H54 (cell line): ENCODE measurements at places on chromosomes 3 and 15.

DNA sequence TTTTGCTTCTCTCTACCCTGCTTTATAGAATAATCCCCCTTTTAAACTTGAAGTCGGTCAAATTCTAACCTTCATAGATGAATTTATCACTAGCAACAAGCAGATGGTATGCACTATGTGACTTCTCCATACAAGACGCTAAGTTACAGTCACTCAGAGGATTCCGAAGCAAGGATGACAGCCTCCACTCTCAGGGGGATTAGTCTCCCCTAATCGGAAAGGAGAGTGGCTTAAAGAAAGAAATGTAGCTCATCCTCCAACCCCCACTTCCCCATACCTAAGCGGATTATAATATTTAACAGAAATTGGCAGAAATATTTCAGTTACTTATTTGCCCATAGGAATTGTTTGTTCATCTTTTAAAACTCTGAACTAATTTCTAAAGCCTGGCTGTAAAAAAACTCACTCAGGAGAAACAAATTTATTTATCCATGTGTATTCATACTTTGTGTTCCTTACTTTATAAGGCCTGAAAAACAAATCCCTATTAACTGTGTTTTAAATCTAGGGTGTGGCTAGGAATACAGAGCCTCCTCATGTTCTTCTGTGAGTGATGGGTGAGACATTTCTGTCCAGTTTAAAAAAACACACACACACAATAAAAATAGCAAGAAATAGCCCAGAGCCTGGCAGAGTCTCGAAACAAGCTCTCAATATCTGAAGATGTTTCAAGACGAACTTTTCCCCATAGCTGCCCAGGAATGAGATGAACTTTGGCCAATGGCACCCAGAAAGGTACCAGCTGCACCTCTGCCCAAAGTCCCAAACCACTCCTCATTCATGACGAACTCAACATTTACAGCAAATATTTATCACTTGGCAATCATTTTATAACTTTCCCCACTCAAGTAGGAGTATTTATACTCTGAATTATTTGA, 18.7 kb downstream of the SIAH2 start:
- DNase-seq: no peak

DNA sequence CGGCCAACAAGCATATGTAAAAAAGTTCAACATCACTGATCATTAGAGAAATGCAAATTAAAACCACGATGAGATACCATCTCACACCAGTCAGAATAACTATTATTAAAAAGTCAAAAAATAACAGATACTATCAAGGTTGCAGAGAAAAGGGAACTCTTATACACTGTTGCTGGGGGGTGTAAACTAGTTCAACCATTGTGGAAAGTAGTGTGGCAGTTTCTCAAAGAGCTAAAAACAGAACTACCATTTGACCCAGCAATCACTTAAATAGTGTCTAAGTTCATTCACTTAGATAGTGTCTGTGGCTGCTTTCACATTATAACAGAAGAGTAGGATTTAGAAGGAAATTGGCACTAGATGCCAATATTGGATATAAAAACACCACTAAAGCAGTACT, 49.7 kb downstream of the CGGBP1 start:
- DNase-seq: no peak

DNA sequence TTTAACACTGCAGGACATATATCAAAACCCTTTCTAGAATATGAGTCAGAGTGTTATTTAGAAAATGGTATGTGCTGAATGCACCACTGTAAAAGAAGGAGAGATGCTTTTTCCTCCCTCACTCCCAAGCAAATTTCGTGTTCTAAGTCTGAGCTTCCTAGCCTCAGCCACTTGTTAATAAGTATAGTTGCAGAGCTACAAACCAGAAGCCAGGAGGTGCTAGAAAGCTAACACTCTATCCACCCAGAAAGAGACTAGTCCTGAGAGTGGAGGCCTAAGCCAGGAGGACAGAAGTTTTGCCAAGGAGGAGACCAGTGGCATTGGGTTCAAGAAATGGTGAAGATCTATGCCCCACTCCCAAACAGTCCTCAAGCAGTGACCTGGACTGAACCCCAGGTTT, 40.5 kb upstream of the GYG1 start:
- DNase-seq: no peak

GRCh38 chr3:64445109-64445943, 220.1 kb upstream of the PRICKLE2 start:
- DNase-seq: no peak

- DNase-seq: no peak
These were observed 52.9 kb upstream of the WNT7A start for GRCh38 chr3:13932578-13933295.

DNA sequence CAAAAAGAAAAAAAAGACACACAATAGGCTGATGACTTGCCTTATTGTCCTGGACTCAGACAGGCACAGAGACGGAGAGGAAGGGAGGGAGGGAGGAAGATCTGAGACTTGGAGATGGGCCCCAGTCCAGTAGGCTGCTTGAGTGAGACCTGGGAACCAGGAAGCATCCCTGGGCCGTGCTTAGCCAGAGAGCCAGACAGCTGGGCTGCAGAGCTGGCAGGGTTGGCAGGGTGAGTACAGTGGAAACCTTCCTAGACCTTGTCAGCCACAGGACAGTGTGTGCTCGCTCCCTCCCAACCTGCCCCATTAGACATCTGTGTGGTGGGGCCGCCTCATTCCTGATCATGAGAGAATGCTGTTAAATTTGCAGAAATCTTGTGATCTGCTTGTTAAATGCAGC, 107.9 kb upstream of the ALDH1A3 start:
- DNase-seq: no peak

DNA sequence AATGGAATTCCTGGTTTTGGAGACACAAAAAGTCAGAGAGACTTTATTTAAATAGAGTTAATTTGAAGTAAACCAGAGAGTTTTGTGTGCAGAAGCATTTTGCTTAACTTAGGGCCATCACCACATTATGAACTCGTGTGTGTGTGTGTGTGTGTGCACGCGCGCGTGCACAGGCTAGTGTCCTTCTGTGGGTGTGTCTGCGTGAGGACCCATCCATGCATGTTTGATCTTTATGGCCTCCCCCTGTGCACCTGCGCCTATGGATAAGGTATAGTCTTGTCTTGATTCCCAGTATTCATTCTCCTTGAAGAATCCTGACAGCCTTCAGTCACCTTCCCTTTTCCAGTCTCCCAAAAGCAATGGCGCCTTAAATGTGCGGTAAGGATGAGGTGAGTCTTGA, 26.0 kb downstream of the MUC20 start:
- no peak for DNase-seq

DNA sequence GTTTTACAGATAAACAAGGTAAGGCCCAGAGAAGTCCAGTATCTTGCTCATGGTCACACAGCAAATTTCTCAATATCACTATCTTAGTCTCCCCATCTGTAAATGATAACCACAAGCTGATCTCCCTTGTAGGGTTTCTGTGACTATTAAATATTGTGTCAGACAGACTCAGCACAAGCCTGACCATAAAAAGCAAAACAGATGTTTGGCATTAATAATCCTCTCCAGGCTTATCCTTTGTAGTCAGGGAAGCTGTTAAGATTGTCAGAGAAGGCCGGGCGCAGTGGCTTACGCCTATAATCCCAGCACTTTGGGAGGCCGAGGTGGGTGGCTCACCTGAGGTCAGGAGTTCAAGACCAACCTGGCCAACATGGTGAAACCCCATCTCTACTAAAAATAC, 173.2 kb upstream of the PRICKLE2 start:
- no peak for DNase-seq

DNA sequence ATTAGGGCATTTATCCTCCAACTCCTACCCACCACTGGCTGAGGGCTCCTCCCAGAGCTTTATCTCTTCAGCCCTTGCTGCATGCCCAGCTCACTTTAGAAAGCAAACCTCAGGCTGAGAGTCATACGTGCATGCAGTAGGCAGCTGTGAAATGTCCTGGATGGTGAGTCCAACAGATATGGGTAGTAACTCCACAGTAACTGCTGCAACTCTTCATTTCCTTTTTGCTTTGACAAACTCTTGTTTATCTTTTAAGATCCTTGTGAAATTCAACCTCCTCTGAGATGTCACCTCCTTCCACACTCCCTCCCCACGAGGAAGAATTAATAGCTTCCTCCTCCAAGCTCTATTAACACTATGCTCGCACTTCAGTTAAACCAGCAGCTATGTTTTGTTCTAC, 35.9 kb upstream of the CTNNB1 start:
- no peak for DNase-seq

DNA sequence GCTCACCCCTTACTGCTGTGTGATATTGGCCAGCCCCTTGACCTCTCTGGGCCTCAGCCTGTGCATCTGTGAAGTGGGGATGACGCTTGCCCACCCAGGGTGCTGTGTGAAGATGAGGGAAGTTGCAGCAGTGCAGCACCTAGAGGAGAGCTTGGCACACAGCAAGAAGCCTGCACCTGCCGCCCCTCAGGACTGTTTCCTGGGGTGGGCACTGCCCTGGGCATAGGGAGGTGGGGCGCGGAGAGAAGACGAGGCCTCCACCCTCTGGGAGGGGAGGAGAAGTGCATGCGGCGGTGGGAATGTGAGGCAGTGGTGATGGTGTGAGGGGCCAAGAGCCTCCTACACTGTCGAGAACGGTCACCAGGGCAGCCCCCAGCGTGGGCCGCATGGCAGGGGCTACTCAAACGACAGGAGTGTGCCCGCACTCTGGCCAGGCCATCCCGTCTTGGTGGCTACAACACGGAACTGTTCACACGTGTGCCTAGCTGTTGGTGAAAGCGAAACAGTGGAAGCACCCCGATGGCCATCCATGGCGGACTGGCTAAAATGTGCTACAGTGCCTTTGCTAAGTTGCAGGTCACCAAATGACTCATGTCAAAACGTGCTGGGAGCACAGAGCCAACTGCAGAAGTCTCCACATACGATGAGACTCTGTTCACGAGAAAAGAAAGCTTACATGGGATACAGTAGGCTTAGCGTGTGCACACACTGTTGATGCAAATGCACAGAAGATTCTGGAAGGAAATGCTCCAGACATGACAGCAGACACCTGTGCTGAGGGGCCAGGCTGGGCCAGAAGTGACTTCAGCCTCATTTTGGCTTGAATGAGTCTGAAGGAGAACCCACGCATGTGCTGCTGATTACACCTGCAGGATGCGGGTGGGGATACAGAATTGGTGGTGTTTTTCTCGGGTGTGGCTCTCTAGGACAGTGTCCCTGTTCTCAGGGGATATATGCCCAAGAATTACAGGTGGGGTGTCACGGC, 40.4 kb upstream of the IQSEC1 start:
- no peak for DNase-seq

GRCh38 chr3:123790254-123791072, 93.7 kb downstream of the MYLK start:
- DNase-seq: no peak

DNA sequence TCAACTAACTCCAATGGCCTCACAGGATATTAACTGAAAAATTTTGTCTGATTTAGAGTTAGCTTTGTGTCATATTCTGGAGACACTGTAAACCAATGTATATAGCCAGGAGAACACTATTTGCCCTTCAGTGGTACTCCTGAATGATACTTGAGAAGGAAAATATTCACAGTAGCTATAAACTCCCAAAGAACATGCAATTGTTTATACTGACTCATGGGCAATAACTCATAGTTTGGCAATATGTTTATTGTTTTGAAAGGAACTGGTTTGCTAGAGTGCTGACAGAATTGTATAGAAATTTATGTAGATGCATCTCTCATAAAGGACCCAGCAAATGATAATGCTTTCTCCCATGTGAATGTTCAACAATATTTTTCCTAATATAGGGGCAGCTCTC, 537.6 kb downstream of the PLOD2 start:
- DNase-seq: no peak

DNA sequence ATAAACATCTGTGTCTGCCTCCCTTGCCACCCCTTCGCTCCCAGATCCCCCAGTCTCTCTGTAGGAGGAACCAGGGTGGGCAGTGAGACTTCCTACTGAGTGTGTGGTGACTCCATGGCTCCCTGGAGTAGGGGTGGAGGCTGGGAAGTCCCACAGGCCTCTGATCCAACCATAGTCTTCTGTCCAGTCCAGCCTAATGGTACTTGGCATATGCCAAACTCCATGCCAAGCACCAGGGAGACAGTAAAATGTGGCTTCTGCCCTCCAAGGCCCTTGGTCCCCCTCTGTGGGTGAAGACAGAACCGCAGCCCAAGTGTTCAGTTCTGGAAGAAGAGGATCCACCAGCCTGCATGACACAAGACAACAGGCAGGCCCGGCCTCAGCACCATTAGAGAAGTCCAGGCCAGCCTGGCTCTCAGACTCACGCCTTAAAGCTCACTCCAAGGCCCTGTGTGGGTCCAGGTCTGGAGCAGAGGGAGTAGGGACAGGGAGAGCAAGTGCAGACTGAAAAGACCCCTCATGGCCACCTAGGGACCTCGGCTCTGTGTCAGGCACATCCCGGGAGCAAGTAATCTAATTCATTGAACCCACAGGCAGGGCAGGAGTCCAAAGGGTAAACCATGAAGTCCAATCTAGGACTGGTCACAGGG, 112.7 kb downstream of the ETFA start:
- no peak for DNase-seq

- no peak for DNase-seq
These were observed 139.1 kb upstream of the LRIG1 start for GRCh38 chr3:66639809-66640356.

DNA sequence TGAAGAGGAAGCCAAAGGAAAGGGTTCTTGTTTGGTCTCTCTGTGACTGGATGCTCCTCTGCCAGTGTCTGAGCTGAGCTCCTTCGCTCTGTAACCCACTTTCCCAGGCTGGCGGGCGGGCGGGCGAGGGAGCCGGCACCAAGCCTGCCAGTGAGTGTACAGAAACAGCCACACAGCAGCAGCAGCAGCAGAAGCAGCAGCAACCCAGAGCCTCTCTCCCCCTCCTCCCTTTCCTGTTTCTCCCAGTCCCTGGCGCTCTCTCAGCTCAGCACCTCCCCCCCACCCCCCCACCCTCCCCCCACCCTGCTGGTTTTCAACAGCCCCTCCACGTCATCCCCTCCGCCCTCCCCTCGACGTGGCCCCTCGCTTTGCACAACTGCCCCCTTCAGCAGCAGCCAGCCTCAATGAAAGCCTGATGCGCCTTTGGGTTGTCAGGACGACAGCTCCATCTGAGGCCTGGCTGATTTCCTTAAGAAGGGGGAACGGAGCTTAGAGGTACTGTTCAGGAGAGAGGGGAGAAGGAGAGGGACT, at the start of gene LSAMP:
LSAMP (minus strand) TSS at position 177 of the 531 bp plus-strand sequence.
- no peak for DNase-seq

DNA sequence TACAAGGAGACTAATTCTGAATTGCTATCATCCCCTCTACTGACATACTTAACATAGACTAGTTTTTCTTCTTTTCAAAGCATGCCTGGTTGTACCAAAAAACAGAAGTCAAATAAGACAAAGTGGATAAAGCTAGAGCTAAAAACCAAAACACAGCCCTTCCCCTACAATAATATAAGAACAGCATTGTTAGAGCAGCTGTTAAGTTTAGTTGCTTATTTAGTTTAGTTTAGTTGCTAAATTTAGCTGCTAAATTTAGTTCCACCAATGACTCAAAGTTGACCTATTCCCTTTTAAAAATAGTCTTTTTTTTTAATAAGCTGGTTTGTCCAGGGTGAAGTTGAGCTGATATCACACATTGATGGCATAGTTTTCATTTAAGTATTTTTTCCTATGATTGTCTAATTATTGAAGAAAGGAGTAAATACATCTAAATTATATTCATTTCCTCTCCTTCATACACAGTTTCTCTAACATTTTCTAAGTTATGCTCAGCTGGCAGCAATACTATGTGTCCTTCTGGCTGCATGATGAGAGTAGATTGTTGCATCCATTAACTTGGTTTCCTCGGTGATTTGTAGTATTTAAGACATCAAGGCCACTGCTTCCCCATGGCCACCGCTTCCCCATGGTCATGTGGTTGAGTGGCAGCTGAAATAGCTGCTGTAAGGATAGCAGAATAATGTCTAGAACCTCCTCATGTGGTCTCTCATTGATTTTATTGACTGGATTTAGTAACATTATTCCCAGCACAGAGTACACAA, 718.6 kb upstream of the NECTIN3 start:
- DNase-seq: no peak

GRCh38 chr15:51390241-51390965, 48.9 kb downstream of the GLDN start:
- no peak for DNase-seq
